ENCODE measurements at places on chromosomes 11 and 22. TPM values are rescaled to one million over a fixed set of nuclear protein-coding genes. Genes with fewer than 3 reads are reported as not detected.

DNA sequence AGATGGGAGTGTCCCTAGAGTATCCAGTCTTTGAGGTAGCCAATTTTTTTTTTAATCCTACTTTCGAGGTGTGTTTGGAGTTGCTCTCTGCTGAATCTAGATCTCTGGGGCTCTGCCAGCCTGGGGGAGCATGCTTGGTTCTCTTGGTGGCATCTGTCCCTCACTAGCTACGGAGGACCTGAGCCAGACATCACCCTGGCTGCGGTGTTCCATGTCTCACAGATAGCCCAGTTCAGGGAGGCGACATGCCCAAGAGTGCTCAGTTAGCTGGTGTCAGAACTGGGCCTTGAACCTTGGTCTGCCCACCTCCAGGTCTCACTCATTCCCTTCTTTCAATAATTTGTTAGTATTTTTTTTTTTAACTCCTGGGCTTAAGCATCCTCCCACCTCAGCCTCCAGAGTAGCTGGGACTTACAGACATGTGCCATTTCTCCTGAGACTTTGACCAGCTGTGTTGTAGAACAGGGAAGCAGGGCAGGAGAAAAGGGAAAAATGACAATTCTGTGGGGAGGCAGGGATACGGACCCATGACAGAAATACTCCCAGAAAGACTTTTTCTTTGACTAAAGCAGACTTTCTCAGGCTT, 621 bp downstream of the HMOX1 start:
- H3K4me3 ChIP-seq = peak overlapping the region; percentile 45
- H3K36me3 ChIP-seq = peaks cover 4% of the 10 kb centered on the region
- H3K4me1 ChIP-seq = peaks cover 24% of the 10 kb centered on the region
- no peak overlapping the region for H3K27ac ChIP-seq

DNA sequence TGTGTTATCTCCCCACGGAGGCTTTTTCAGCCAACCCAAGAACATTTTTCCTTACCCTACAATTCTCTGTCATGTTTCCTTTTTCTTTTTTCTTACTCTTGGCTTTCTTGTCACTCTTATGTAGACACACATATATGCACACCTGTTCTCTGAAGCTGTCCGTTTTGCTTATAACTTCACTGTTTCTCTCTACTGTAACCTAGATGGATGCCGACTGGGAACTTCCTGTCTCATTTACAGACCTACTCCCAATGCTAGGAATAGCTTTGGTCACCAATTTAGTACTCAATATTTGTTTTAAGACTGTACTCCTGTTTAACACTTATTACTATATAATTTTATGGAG, 9.9 kb upstream of the CASP12 start:
- H3K4me1 ChIP-seq = no peaks in the 10 kb centered on the region
- H3K27me3 ChIP-seq = no peaks in the 10 kb centered on the region
- no peaks in the 10 kb centered on the region for H3K36me3 ChIP-seq
- no peak overlapping the region for H3K27ac ChIP-seq

- H3K4me3 ChIP-seq = no peak overlapping the region
- no peak for DNase-seq
- H3K4me1 ChIP-seq = peaks cover 5% of the 10 kb centered on the region
- no peaks in the 10 kb centered on the region for H3K27me3 ChIP-seq
Observed at GRCh38 chr11:132028380-132029240, 658.2 kb downstream of the NTM start.

DNA sequence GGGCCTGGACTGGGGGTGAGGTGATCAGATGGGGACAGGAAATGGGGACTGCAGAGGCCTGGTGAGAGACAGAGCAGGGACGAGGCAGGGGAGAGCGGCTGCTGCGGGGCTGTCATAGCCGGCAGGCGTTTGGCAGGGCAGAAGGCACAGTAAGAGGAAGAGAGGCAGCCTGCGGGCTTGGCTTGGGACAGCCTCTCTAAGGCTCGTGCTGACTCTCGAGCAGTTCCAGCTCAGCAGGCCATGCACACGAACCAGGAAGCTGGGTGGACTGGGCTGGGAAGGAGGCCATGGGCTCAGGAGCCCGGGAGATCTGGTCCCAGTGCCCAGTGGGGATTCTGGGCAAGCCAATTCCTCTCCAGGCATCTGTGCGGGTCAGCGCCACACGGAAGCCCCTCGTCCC, 19.6 kb upstream of the EIF3D start:
- H3K36me3 ChIP-seq = no peaks in the 10 kb centered on the region
- no peaks in the 10 kb centered on the region for H3K27me3 ChIP-seq
- no peak overlapping the region for H3K4me3 ChIP-seq
- H3K27ac ChIP-seq = no peak overlapping the region
- peaks cover 2% of the 10 kb centered on the region for H3K4me1 ChIP-seq
- DNase-seq = no peak

GRCh38 chr11:32259641-32260081, 168.8 kb downstream of the RCN1 start:
- no peaks in the 10 kb centered on the region for H3K36me3 ChIP-seq
- no peaks in the 10 kb centered on the region for H3K27me3 ChIP-seq
- no peak overlapping the region for H3K4me3 ChIP-seq
- H3K27ac ChIP-seq = no peak overlapping the region

GRCh38 chr11:1943977-1944376, 3.2 kb upstream of the MRPL23 start:
- H3K4me3 ChIP-seq = no peak overlapping the region
- no peak overlapping the region for H3K27ac ChIP-seq
- no peaks in the 10 kb centered on the region for H3K4me1 ChIP-seq
- no peaks in the 10 kb centered on the region for H3K36me3 ChIP-seq
- DNase-seq = peak; percentile 42

DNA sequence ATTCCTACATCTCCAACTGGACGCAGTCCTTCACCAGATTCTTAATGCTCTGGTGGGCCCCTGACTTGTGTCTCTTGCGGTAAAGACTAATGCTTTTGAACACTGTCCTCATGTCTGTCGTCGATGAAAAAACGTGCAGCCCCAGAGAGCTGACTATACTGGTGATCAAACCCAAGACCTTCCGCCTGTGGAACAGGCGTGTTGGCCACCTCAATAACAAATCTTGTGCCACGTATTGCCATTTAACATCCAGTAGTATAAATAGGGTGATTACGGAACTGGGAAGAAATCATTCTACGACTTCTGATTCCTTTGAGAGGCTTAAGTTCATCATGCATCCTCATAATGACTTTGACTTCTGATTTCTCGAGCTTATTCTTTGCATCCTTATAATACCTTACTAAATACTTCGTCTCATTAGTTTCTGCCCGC, 45.6 kb downstream of the OR4D9 start:
- H3K27me3 ChIP-seq = no peaks in the 10 kb centered on the region
- no peak for DNase-seq
- H3K36me3 ChIP-seq = no peaks in the 10 kb centered on the region
- H3K27ac ChIP-seq = no peak overlapping the region
- H3K4me1 ChIP-seq = peaks cover 2% of the 10 kb centered on the region

GRCh38 chr11:99814021-99814420, 793.3 kb downstream of the CNTN5 start:
- no peaks in the 10 kb centered on the region for H3K36me3 ChIP-seq
- H3K4me3 ChIP-seq = no peak overlapping the region
- no peaks in the 10 kb centered on the region for H3K4me1 ChIP-seq
- H3K27ac ChIP-seq = no peak overlapping the region
- DNase-seq = no peak

- H3K27me3 ChIP-seq = no peaks in the 10 kb centered on the region
- DNase-seq = no peak
- no peak overlapping the region for H3K27ac ChIP-seq
- no peak overlapping the region for H3K4me3 ChIP-seq
- H3K4me1 ChIP-seq = no peaks in the 10 kb centered on the region
Observed at GRCh38 chr11:32052215-32052614, 38.7 kb upstream of the RCN1 start.

GRCh38 chr11:101321222-101321621, 191.6 kb upstream of the PGR start:
- H3K4me1 ChIP-seq = no peaks in the 10 kb centered on the region
- no peak overlapping the region for H3K4me3 ChIP-seq
- no peak overlapping the region for H3K27ac ChIP-seq
- DNase-seq = no peak
- H3K36me3 ChIP-seq = no peaks in the 10 kb centered on the region
- no peaks in the 10 kb centered on the region for H3K27me3 ChIP-seq

DNA sequence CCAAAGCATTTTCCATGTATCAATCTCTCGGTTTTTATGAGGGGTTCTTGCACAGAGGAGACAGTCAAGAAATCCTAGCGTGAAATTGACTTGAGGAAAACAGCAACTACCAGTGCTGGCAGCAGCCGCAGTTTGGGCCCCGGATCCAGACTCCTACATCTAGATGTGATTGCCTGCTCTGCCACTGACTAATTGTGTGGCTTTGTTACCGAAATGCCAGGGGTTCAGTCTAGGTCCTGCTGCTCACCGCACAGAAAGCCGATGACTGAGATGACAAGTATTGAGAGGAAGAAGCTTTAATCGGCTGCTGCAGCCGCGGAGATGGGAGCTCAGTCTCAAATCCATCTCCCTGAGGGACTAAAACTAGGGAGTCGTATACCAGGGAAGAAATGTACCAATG, 8.2 kb upstream of the GLB1L3 start:
- no peak for DNase-seq
- peaks cover 6% of the 10 kb centered on the region for H3K36me3 ChIP-seq
- H3K4me3 ChIP-seq = no peak overlapping the region
- peaks cover 36% of the 10 kb centered on the region for H3K4me1 ChIP-seq
- no peak overlapping the region for H3K27ac ChIP-seq
- no peaks in the 10 kb centered on the region for H3K27me3 ChIP-seq

DNA sequence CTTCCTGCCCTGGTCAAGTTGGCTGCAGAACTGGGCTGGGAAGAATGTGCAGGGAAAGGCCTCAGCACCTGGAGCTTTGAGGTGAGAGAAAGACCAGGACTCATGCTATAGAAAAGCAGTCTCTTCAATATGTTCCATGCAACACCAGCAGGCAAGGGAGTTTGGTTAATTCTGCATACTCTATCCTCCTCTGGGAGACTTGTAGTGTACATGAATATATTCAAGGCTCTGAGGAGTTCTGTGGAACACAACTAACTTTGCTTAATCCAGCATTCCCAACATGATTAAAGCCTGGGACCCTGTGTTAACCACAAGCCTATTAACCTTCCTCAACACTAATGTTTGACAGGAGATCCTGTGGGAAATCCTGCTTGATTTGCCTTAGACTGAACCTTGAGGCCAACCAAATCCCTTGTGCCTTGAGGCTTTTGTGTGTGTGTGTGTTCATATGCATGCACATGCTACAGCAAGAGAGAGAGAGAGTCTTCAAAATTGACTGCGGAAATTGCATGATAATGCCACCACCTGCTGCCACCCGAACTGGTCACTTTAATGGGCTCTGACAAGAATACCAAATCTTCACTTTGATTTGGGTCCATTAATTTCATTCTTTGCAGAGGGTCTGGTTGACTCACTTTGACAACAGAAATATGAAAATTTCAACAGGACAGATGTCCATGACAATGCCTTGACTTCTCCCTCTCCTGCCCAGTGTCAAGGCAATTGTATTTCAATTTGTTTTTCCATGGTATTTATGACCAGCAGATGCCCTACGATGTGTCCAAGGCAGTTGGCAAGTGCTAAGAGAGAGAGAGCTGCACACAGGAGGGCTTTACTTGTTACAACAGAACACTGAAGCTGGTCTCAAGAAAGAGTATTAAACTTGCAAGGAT, 238.2 kb upstream of the ZBED5 start:
- H3K4me1 ChIP-seq = no peaks in the 10 kb centered on the region
- H3K4me3 ChIP-seq = no peak overlapping the region
- no peak overlapping the region for H3K27ac ChIP-seq
- no peaks in the 10 kb centered on the region for H3K27me3 ChIP-seq
- H3K36me3 ChIP-seq = no peaks in the 10 kb centered on the region

DNA sequence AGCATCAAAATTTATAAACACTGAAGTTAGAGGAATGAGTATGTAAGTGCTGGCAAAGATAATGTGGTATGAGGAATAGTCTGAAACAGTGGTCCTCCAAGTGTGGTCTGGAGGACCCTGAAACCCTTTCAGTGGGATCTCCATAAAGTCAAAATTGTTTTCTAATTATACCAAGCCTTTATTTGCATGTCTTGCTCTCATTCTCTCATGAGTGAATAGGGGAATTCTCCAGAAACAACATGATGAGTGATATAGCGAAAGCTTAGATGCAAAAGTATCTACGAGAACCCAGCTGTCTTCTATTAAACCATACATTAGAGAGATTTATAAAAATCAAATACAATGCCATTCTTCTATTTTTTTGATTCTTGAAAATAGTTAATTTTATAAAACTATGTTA, 145.0 kb upstream of the RAG2 start:
- no peak for DNase-seq
- no peaks in the 10 kb centered on the region for H3K36me3 ChIP-seq
- no peak overlapping the region for H3K27ac ChIP-seq

GRCh38 chr11:112176077-112176476, 765 bp downstream of the BCO2 start:
- no peak for DNase-seq
- H3K36me3 ChIP-seq = no peaks in the 10 kb centered on the region
- H3K27ac ChIP-seq = no peak overlapping the region
- H3K4me3 ChIP-seq = no peak overlapping the region
- H3K4me1 ChIP-seq = peaks cover 3% of the 10 kb centered on the region

DNA sequence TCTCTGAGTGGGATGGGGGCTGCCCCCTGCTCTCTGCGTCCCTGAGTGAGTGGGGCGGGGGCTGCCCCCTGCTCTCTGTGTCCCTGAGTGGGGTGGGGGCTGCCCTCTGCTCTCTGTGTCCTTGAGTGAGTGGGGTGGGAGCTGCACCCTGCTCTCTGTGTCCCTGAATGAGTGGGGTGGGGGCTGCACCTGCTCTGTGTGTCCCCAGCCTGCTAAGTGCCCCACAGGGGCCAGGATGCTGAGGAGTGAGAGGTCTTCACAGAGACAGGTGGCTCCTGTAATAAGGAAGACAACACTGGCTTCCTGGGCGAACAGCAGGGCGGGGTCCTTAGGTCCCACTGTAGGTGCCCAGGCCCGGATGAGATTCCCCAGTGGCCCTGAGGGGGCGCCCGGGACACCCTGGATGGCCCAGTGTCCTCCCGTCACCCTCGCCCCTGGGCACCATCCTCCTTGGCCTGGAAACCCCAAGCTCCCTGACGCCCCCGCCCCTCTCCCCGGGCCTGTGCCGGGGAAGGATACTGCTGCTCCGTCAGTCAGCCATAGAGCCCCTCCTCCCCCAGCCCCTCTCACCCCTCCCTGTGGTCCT, 3.8 kb upstream of the CCDC188 start:
- no peak overlapping the region for H3K27ac ChIP-seq
- H3K4me3 ChIP-seq = no peak overlapping the region

- no peak for DNase-seq
- no peak overlapping the region for H3K27ac ChIP-seq
- no peaks in the 10 kb centered on the region for H3K27me3 ChIP-seq
- peaks cover 6% of the 10 kb centered on the region for H3K4me1 ChIP-seq
- no peaks in the 10 kb centered on the region for H3K36me3 ChIP-seq
Observed at GRCh38 chr11:107666911-107667613, 44.8 kb downstream of the SLN start.

- no peaks in the 10 kb centered on the region for H3K4me1 ChIP-seq
- H3K36me3 ChIP-seq = peaks cover 31% of the 10 kb centered on the region
- H3K27me3 ChIP-seq = no peaks in the 10 kb centered on the region
- H3K27ac ChIP-seq = no peak overlapping the region
Observed at GRCh38 chr22:42084874-42085273, 5.4 kb downstream of the SMDT1 start.

ACR gene
- not detected for total RNA-seq

FREY1 gene
- not detected for total RNA-seq

CRYBA4 gene
- total RNA-seq = 0.67 TPM

MMP13 gene
- not detected for total RNA-seq

TMEM121B gene
- total RNA-seq = 6.7 TPM

CHST1 gene
- 3.8 TPM for total RNA-seq
